ENCODE measurements at places on chromosomes 3 and 15.

DNA sequence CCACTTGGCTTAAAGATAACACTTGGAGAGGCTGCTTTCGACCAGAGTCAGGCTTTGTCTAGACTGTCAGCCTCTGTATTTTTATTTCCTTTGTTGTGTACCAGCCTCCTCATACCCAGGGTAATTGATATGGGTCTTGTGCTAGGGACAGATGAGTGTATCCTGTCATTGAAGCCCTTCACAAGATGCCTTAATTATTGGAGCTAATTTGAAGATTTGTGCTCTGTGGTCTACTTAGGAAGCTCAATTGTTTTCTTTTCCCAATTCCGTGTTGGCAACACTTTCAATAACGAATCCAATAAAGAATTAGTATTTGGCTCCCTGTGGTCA, 60.5 kb upstream of the DPH6 start:
- DNase-seq = no peak

- no peak for DNase-seq
Measured at GRCh38 chr15:95549168-95549738, 781.2 kb upstream of the NR2F2 start.

DNA sequence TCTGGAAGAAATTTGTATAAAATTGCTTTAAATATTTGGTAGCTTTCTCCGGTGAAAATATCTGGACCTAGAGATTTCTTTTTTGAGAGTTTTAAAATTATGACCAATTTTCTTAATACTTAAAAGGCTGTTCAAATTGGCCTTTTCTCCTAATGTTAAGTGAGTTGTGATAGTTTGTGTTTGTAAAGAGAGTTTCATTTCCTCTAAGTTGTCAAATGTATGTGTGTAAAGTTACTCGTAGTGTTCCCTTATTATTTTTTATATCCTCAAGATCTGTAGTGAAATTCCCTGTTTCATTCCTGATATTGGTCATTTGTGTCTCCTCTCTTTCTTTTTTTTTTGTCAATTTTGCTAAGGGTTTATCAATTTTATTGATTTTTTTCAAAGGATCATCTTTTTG, 92.6 kb upstream of the CTNNB1 start:
- no peak for DNase-seq

GRCh38 chr3:184466413-184466960, 86.6 kb downstream of the CHRD start:
- no peak for DNase-seq

- DNase-seq = no peak
Measured at GRCh38 chr3:195105389-195105788, 165.6 kb downstream of the XXYLT1 start.

- no peak for DNase-seq
Measured at GRCh38 chr15:66364944-66365528, 8.6 kb upstream of the TIPIN start.

- no peak for DNase-seq
Measured at GRCh38 chr3:184486614-184487013, 75.0 kb upstream of the EPHB3 start.

DNA sequence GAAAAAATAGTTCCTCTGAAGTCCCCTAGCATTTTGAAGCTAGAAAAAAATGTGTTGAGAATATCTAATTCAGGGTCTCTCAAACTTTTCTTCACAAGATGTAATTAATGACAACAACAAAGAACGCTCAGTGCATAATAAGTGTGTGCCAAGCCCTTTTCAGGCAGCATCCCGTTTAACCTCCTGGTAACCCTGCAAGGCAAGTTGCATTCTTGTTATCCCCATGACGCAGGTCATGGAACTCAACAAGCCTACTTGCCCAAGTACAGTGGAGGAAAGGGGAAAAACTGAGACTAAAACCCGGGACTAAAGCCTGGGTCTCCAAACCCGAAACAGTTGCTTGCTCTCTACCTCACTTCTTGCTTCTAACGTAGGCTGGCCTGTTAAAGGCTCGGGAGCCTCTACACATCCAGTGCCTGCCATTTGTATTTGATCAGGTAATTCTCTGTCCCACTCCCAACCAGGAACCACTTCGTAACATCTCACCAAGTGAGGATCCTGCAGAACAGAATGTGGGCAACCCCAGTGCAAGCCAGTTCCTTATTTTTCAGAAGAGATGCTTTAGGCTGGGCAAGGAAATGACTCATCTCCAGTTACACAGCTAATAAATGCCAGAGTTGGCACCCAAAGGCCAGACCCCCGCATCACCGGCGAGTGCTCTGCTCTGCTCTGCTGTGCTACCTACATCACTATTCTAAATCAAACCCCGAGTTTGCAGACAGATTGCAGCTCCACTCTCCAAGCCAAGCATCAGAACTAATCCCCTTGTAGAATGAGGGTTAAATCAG, 28.3 kb downstream of the LMCD1 start:
- no peak for DNase-seq

DNA sequence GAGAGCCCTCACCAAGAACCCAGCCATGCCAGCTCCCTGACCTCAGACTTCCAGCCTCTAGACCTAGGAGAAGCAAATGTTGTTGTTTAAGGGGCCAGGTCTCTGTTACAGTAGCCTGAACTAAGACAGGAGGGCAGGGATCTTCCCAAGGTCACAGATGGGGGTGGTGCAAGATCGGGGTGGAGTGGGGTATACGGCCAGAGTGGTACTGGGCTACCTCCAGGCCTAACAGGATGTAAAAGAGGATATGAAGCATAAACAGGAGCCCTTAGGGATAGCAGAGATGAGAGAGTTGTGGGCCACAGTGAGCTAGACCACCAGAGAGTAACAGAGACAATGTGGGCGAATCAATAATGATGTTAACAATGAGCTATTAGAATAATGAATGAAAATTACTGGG, 82.9 kb downstream of the TOP2B start:
- no peak for DNase-seq

DNA sequence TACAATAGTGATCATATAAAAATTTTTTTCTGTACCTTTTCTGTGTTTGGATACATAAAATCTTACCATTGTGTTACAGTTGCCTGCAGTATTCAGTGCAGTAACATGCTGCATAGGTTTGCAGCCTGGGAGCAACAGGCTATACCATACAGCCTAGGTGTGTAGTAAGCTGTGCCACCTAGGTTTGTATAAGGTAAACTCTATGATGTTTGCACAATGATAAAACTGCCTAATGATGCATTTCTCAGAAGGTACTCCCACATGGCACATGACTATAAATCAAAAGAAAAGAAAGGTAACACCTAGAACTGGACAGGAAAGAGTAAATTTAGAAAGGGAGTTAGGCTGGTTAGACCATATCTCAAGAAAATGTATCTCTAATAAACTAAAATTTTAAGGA, 293.5 kb downstream of the ULK4 start:
- DNase-seq = no peak

DNA sequence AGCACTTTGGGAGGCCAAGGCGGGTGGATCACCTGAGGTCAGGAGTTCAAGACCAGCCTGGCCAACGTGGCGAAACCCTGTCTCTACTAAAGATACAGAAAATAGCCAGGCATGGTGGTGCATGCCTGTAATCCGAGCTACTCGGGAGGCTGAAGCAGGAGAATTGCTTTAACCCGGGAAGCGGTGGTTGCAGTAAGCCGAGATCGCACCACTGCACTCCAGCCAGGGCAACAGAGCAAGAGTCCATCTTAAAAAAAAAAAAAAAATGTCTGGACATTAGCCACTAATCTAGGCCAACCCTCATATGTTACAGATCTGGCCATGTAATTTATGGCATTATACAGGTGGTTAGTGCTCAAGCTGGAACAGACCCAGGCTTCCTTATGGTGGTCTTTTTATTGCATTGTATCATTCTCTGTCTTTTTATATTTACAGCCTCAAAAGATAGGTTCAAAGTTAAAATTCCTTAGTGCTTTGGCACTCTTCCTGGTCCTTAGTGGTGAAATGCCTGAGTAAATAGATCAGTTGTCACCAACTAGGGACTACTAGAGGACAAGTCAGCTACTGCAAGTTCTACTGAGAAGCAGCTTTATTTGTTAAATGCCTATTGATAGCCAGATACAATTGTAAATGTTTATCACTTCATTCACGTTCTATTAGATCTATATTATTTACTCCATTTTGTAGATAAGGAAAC, 16.0 kb downstream of the STARD9 start:
- DNase-seq = no peak
